ENCODE measurements at places on chromosomes 3 and 15. TPM values are rescaled to one million over a fixed set of nuclear protein-coding genes. Genes with fewer than 3 reads are reported as not detected.

The RPS17 gene
- total RNA-seq = 3,902 TPM

The SLC38A3 gene
- 0.01 TPM for total RNA-seq

The ALPK3 gene
- 0.03 TPM for total RNA-seq

The GAP43 gene
- not detected for total RNA-seq

The SOX2 gene
- total RNA-seq = 1.2 TPM

The SLC35G2 gene
- total RNA-seq = 28.8 TPM

The P2RY1 gene
- 0.36 TPM for total RNA-seq

The TRNT1 gene
- 31.0 TPM for total RNA-seq

The SCAANT1 gene
- total RNA-seq = not detected

The CEP97 gene
- total RNA-seq = 6.0 TPM

The EDEM1 gene
- total RNA-seq = 18.4 TPM

The SIDT1 gene
- 0.38 TPM for total RNA-seq

The MFGE8 gene
- 311 TPM for total RNA-seq

The GRM7 gene
- not detected for total RNA-seq

The TLR9 gene
- total RNA-seq = not detected

The SCN5A gene
- 0.70 TPM for total RNA-seq

The ERICH6 gene
- not detected for total RNA-seq

The PTPRG gene
- 2.3 TPM for total RNA-seq

The GPR156 gene
- 0.48 TPM for total RNA-seq

The ROPN1 gene
- not detected for total RNA-seq

The TUSC7 gene
- not detected for total RNA-seq

The DTWD1 gene
- 13.6 TPM for total RNA-seq

The INSYN1 gene
- 2.1 TPM for total RNA-seq

The PAQR9 gene
- total RNA-seq = 3.0 TPM

The DZIP1L gene
- total RNA-seq = 5.4 TPM

The SLC22A13 gene
- not detected for total RNA-seq

The HESX1 gene
- 0.23 TPM for total RNA-seq

The RRP9 gene
- 51.4 TPM for total RNA-seq

The TOP2B gene
- 90.0 TPM for total RNA-seq

The ISLR gene
- total RNA-seq = 0.39 TPM

The PSMD6 gene
- 79.3 TPM for total RNA-seq

The TNFAIP8L3 gene
- 3.9 TPM for total RNA-seq

The FBXW12 gene
- total RNA-seq = not detected

The CHRD gene
- total RNA-seq = 0.12 TPM

The TM6SF1 gene
- total RNA-seq = 0.10 TPM
